ENCODE measurements at places on chromosomes 3 and 15.

DNA sequence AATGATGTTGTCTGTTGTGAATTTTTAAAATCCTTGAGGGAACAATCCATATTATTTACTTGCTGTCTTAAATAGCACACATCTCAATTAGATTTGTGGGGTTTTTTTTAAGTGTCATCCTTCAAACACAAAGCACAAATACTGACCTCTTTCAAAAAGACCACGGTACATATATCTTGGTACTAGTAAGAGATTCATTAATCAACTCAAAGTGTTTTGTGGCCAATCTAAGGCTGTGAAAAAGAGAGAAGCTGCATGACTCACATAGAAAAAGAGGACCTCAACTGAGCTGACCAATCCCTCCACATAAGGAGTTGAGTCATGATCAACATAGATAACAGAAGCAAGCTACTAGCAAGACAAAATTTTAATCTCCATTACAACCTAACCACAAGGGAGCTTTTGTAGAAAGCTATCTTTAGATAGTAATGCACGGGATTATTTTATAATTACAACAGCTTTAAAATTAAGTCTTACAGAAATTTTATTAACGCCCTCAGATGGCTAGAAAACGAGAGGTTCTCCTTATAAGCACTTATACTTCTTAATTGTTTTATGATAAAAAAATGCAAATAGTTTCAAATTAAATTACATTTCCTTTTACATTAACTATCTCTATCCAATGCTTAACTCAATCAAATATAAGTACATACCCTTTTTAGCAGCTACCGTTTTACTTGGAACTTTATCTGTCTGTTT lies 60.5 kb downstream of the TOP2B start:
- no peak for DNase-seq

DNA sequence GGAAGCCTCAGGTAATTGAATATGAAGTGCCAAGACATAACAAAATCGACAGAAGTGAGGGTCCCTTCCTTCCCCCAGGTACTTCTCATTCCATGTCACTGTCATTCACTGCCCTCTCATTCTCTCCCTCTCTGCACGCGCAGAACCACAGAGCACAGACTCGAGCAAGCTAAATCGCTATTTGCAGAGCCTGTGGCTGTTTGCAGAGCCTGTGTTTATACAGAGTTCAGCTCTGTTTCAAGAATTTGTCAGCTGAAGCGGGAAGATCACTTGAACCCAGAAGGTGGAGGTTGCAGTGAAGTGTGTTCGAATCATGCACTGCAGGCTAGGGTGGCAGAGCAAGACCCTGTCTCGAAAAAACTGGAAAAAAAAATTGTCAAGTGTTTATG lies 2.5 kb downstream of the VILL start:
- DNase-seq, result no peak

DNA sequence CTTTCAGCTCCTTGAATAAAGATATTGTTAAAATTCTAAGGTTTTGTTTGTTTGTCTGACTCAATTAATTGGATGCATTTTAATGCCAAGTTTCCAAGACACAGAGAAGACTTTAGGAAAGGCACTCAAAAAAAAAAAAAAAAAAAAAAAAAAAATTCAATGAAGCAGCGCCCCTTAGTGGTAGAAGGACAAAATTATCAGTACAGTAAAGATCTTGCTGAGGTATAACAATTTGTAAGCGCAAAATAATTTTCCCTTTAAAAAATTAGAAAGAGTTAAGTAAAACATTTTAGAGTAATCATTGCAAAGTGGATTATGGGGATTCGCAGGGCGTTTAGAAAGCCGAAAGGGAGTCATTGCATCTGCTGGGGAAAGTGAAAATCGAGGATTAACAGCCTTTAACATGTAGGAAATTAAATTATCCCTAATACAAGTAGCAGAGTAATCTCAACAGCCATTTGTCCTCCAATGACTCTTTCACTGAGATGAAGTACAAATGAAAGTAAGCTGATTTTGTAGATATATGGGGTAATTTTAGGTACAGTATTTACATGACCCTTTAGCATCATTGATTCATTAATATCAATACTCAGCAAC lies 5.8 kb upstream of the DIS3L start:
- no peak for DNase-seq

- DNase-seq, result no peak
Measured at GRCh38 chr15:96891046-96891445, 560.5 kb downstream of the NR2F2 start.

- DNase-seq, result no peak
Measured at GRCh38 chr3:153172796-153173757, 11.1 kb downstream of the RAP2B start.

GRCh38 chr3:173410849-173411248 lies 13.3 kb downstream of the NLGN1 start:
- DNase-seq, result no peak

DNA sequence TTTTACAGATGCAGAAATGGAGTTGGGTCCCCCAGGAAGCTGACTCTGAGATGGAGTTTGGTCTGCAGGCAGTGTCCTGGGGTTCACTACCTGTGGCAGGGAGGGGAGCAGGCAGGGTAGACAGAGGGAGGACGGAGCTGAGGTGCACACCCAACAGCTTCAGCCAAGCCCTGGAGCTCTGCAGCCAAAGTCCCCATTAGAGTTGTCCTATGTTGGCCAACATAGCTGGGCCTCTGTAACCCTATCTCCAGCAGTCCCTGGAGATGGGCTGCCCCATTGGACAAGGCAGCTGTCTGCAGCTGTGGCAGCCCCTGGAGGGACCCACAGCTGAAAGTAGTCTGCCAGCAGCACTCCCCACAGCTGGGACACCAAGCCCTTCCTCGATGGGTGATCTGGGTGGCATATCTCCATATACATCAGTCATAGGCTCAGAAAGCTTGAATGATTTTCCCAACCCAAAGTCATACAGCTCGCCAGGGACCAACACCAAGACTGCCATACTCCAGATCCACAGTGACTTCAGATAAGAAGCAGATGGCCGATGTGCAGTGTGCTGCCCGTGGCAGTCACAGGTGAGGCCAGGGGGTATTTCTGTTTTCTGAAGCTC lies 31.9 kb downstream of the STARD5 start:
- DNase-seq, result no peak

GRCh38 chr15:101025896-101026631 lies 106.9 kb downstream of the LRRK1 start:
- no peak for DNase-seq

GRCh38 chr3:120052225-120052624 lies 42.0 kb downstream of the GSK3B start:
- no peak for DNase-seq

GRCh38 chr15:38212729-38213351 lies 39.8 kb upstream of the SPRED1 start:
- DNase-seq, result no peak

DNA sequence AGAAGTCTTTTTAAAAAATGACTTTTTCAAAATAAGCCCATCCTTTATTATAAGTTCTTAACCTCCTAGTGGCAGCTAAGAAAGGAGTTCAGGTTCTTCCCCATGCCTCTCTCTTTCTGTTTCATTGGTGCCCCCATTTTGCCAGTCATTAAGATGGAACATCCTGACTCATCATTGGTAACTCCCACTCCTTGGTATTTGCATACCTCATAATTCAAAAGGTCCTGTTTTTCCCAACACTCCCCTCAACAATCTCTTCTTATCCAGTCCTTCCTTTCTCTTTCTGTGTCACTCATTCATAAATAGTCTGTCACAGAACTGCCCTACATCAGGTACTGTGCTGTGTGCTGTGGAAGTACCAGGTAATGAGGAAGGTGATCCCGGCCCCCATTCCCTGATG lies 394.0 kb downstream of the FOXP1 start:
- DNase-seq, result no peak

GRCh38 chr3:34155108-34155507 lies 356.7 kb downstream of the PDCD6IP start:
- DNase-seq, result no peak

GRCh38 chr15:70538278-70538677 lies 225.1 kb downstream of the UACA start:
- DNase-seq, result no peak

GRCh38 chr15:29138260-29138659 lies 131.4 kb downstream of the NSMCE3 start:
- DNase-seq, result no peak

- DNase-seq, result no peak
Measured at GRCh38 chr3:14875411-14876175, 56.8 kb downstream of the FGD5 start.

DNA sequence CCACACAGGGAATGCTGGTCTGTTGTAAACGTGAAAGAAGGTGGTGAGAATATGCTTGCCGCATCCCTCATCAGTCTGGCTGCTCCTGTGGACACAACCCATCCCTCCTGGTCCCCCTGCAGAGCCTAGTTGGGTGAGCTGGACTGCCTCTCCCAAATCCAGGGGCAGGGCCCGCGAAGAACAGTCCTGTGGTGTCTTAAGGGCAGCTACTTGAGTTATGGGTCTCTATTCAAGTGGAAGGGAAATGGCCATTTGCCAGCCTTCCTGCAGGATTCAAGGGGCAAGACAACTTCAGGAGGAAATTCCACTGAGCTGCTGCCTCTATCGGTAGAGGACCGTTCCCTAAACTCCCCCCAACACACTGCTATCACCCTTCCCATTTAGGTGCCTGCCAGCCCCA lies 98.9 kb downstream of the IQSEC1 start:
- no peak for DNase-seq

DNA sequence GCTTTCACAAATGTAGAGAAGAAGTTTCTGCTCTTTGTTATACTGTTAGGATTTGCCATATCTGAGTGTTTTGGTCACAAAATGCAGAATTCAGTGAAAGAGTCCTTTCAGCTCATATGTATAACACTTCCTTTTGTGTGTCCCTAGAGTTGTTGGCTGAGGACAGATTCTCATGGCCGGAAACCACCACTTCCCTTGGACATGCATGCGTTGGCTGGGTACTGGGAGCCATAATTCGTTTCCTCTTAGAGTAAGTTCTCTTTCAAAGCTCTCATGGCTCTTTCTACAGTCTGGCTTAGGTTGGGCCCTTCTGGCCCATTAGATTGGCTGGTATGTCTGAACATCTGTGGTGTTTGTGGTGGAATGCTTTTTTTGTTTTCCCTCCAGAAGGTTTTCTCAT lies 298.5 kb downstream of the DIPK2A start:
- no peak for DNase-seq

GRCh38 chr3:17840651-17841050 lies 98.2 kb upstream of the TBC1D5 start:
- no peak for DNase-seq

DNA sequence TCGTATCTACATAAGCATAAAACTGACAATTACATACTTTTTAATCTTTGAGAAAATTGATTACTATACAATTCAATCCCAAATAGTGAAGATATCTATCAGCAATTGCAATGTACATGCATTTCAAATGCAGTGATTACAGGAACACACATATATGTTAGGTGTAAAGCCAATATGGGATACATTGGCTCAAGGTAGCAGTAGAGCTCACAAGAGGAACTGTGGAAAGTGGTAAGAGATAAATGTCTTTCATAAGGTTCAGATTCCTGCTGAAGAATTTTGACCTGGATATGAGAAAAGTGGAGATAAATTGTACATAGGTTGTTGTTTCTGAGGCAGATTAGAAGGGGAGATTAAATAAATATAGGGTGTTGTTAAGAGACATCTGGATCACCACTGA lies 1280.5 kb downstream of the OTOL1 start:
- no peak for DNase-seq

- DNase-seq, result no peak
Measured at GRCh38 chr15:50067254-50067653, 51.8 kb downstream of the ATP8B4 start.

DNA sequence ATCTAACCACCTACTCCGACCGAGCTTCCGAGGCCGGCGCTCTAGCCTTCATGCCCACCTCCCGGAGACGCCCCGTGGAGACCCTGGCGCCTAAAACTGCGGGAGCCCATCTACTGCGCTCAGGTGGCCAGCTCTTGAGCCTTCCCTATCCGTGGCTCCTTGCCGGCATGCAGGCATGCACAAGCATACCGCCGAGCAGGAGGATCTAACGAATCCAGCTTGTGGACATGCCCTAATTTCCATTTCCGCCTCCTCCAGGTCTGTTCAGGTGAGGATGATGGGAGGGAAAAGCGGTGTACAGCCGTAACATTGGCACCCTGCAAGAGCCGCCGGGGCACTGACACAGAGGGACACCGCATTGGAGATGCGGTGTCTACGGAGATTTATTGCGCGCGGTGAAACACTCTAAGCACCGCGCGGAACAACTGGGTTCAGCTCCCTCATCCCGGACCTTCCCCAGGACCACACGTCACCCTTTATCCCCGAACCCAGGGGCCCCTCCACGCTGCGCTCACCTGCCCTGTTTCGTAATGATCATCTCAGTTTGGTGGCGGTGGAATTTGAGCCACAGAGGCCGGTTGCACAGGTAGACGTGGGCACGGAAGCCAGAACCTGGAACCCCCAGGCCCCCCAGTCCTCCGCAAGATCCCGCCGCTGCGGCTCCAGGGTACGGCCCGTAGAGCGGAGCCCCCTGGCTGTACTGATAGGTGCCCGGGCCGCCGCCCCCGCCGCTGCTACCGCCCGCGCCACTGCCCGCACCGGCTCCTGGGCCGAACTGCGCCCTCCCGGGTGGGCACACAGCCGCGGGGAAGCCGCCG lies 1.0 kb downstream of the EOMES start:
- DNase-seq, result no peak

DNA sequence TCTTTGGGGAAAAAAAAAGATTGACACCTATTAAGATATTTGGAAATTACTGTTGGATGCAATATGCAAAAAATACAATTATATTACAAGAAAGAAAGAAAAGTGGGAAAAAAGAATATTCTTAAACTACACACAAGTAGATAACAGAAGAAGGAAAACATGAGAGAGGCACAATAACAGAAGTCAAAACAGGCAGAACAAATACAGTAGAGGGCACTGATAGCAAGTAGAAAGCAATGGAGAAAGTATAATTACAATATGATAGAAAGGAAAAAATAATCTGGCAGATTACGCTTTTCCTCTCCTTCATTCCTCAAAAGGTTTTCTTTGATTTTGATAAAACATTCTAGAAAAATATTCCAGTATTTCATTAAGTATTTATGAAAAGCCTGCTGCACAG lies 72.1 kb downstream of the ADAM10 start:
- DNase-seq, result no peak

- no peak for DNase-seq
Measured at GRCh38 chr15:70100474-70101341, 3.0 kb upstream of the TLE3 start.

GRCh38 chr3:194139814-194140391 lies 4.0 kb downstream of the HES1 start:
- DNase-seq, result no peak

DNA sequence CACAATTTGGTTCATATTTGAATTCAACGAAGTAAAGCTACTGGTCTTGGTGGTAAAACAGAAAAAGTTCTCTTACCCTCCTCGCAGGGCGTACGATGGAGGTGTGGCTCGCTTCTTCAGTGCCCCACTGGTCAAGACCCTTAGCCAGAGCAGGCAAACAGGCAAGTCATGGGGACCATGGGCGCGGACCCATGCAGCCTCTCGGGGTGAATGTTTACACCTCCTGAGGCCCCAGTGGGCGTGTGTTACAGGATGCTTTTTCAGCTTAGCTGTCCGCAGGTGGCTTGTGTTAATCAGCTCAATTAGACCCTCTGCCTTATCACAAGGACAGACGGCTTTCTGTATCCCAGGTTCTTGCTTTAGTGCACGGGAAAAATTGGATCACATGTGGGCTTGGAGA lies 991.8 kb downstream of the GBE1 start:
- DNase-seq, result no peak

GRCh38 chr3:16404349-16404895 lies 109.1 kb downstream of the RFTN1 start:
- no peak for DNase-seq
